Right ventricle myocardium inferior (tissue), 1 donor: ENCODE measurements at places on chromosomes 2 and 18.

DNA sequence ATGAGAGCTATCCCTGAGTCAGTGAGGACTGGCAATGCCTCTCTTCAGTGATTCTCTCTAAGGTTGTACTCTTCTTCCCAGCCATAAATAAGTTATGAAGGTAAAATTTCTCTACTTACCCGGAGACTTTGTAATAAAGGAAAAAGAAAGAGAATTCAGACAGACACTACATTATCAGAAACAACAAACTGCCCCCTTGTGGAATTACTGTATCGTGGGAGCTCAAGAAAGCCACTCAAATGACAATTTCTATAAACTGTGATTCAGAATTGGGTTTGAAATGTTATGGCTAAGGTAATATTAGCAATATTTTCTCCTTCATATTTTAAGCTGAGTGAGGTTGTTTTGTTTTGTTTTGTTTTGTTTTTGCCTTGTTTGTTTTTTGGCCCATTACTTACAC is 155.8 kb upstream of the TANK start:
- DNase-seq, result no peak

DNA sequence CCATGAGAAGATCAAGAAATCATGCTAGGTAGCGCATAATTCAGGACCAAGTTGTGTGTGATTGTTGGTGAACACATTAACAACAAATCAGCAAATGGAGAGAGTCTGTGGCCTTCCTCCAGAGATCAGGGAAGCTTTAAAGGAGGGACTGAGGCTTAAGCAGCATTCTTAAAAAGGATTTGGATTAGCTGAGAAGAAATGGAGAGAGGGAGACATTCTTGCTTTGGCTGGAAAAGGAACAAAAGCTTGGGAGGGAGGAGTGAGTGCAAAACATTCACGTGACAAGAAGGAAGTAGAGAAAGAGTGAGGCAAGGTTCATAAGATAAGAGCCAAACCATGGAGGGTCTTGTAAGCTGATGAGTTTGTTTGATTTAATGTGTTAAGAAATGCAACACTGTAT is 75.6 kb downstream of the SRD5A2 start:
- no peak for DNase-seq

GRCh38 chr18:13463526-13464210 is 245.1 kb downstream of the LDLRAD4 start:
- no peak for DNase-seq

DNA sequence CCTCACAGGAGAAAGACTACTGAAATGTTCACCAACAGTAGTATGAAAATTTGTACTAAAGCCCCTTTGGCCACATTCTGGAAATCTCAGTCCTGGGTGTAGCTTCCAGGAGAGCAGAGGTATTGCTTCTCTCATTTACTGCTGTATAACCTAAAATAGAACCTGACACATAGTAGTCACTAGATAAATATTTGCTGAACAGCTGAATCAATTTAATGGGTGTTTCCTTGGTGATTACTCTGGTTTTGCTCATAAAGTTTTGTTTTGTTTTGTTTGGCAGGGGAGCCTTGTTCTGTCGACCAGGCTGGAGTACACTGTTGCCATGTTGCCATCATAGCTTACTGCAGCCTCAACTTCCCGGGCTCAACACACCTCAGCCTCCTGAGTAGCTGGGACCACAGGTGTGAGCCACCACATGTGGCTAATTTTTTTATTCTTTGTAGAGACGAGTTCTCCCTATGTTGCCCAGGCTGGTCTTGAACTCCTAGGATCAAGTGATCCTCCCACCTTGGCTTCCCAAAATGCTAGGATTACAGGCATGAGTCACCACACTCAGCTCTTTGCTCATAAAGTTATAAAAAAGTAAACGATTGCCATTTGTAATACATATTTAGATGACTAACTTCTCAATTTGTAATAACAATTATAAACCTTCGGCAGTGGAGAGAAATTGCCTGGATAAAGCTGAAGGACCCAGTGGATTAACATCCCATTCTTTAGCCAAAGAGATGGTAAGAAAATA is 11.5 kb upstream of the PARD3B start:
- DNase-seq, result no peak

- DNase-seq, result no peak
Measured at GRCh38 chr2:168515502-168515901, 59.4 kb downstream of the CERS6 start.

GRCh38 chr2:8116661-8117060 is 565.2 kb upstream of the ID2 start:
- no peak for DNase-seq

GRCh38 chr2:222017252-222017850 is 281.4 kb downstream of the PAX3 start:
- DNase-seq, result no peak

GRCh38 chr18:39305766-39306165 is 1740.2 kb upstream of the CELF4 start:
- no peak for DNase-seq

DNA sequence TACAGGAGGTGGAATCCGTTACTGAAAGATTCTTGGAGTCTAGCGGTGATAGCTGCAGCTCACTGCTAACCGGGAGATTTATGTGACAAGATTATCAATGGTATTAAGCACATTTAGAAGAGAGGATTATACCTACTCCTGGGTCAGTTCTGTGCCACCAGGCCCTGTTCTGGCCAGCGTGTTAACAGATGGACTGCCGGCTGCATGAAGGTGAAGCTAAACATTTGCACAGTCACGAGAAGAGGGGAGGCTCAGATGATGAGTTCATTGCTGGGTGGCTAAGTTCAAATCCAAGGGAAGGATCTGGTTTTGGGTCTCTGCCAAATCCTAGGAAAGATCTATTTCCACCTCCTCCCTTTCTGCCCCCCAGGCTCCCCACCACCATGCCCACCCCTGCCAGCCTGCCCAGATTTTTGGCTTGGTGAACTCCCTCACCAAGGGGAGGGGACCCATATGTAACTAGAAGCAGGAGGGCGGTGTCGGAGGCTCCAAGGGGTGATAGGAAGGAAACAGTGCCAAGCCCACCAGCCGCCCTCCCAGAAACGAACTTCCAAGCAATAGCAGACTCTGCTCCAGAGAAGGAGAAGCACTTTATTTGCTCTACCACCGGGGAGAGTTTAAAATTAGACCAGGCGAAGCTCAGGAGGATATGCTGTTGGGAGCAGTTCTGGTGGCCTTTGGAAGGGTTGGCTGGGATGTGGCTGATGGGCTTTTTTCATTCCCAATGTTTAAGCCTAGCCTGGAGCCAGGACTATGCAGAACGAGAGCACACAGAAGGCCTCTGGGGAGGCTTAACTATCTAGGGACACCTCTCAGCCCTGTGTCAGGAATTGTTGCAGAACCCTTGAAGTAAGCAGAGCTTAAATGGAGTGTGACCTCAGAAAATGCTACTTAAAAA is 200.5 kb downstream of the KLHL29 start:
- DNase-seq, result no peak

DNA sequence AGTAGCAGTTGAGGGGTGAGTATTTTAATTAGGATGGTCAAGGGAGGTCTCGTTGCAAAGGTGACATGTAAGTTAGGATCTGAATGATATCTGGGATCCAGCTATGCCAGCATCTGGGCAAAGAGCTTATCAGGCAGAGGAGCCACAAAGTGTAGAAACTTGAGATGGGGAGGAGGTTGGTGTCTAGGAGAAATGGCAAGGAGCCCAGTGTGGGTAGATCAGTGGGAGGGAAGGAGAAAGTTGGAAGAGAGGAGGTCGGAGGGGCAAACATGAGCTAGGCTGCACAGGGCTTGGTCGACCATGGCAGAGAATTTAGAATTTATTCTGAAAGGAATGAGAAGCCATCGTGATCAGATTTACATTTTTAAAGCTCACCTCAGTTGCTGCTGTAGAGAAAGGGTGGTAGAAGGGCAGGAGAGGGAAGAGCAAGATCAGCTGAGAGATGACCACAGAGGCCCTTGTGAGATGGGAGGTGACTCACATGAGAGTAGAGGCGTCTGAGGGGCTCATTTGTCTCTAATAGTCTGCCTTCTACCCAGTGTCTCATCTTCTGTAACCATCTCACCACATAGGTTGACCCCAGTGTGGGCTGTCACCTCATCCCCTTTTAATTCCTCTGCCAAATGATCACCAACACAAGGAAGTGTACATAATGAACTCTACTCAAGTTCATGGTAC is 170.0 kb downstream of the ETAA1 start:
- DNase-seq, result no peak

DNA sequence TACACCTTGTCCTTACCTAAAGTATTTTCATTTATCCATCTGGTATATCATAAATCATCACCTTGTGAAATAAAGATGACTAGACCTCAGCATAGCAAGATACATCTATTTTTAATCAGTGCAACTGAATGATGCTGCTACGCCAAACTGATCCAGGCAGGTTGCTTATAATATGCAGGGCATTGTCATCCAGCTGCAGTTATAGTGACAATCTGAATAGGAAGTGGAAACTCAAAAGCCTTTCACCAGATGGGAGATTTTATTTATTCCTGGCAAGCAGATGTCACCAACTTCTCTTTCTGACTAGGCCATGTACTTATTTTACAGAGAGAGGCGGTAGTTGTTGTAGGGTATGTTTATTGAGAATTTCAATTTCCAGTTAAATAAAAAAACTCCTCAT is 747.3 kb downstream of the ADCYAP1 start:
- no peak for DNase-seq

GRCh38 chr18:79884294-79884962 is 67.0 kb downstream of the SLC66A2 start:
- DNase-seq, result peak; percentile 35

- no peak for DNase-seq
Measured at GRCh38 chr2:181924336-181924735, 32.8 kb downstream of the ITPRID2 start.

DNA sequence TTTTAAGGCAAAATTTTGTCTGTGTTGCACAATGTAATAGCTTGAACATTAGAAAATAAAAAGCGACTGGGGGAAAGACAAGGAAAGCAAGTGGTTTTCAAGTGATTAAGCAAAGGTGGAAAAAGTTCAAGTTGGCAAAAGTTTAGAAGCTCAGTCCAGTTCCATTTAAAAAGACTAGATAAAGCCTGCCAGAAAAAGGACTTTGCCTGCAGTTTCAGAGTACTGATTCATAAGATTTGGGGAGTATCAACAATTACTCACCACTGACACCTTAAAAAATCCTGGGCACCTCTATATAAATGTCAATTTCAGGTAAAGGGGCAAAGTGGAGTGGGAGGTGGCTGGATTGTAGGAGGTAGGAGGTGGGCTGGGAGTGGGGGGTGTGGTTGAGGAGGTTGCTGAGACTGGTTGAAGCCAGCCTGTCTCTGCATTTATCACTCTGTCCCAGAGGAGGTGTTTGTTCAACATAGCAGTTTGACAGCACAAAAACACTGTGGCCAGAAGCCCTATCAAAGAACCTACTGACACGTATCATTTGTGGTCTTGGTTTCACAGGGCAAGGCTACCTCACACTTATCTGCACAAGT is 14.6 kb downstream of the ZEB2 start:
- no peak for DNase-seq

GRCh38 chr18:36352384-36352783 is 54.9 kb downstream of the FHOD3 start:
- no peak for DNase-seq

- no peak for DNase-seq
Measured at GRCh38 chr18:77218642-77219041, 31.0 kb upstream of the GALR1 start.

DNA sequence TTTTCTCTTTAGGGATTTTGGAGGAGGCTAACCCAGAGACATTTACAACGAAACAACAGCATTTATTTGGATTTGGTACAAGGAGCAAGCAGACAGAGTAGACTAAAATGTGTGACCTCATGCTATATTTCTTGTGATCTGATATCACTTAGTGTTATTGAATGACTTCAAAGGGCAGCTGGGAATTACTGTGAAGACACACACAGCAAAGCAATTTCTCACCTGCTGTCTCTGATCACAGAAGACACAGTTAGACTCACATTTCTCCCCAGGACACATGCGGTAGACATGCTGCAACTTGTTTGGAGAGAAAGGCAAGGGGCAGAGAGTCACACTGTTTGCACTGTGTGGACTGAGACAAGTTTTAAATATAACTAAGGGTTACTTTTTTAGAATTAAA is 67.5 kb downstream of the LTBP1 start:
- no peak for DNase-seq

DNA sequence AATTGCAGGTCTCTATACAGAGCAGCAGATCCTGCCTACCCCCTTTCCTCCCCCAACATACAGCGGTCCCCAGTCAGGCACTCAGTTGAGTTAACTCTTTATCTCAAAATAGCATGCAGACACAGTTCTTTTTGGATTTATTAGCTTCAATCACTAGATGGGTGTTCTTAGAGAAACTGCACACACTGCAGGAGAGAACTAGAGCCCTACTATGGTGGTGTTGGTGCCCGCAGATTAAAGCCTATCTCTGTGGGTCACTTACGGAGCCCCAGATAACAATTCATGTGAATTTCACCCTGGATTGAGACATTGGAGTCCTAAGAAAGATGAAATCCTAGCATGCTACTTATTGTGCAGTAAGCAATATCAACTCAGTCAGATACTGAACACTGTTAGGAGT is 11.9 kb downstream of the ADD2 start:
- no peak for DNase-seq

- no peak for DNase-seq
Measured at GRCh38 chr2:200104015-200104414, 148.6 kb downstream of the MAIP1 start.

GRCh38 chr2:38700881-38701458 is 35.1 kb downstream of the GALM start:
- DNase-seq, result no peak

DNA sequence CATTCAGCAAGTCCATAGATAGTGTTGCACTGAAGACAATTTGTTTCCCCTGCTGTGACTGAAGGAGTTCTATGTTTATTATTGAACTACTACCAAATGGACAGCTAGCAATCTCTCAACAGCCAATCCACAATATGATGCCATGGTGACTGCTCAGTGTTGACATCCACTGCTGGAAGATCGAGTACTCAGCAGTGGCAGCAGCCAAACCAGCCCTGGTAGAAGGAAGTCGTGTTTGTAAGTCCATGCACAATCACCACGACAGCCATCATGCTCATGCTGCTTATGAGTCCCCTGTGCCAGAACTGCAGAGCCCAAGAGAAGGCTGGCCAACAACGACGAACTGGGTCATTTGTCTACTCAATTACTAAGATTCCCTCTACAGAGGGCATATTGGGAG is 66.4 kb downstream of the OSR1 start:
- no peak for DNase-seq

DNA sequence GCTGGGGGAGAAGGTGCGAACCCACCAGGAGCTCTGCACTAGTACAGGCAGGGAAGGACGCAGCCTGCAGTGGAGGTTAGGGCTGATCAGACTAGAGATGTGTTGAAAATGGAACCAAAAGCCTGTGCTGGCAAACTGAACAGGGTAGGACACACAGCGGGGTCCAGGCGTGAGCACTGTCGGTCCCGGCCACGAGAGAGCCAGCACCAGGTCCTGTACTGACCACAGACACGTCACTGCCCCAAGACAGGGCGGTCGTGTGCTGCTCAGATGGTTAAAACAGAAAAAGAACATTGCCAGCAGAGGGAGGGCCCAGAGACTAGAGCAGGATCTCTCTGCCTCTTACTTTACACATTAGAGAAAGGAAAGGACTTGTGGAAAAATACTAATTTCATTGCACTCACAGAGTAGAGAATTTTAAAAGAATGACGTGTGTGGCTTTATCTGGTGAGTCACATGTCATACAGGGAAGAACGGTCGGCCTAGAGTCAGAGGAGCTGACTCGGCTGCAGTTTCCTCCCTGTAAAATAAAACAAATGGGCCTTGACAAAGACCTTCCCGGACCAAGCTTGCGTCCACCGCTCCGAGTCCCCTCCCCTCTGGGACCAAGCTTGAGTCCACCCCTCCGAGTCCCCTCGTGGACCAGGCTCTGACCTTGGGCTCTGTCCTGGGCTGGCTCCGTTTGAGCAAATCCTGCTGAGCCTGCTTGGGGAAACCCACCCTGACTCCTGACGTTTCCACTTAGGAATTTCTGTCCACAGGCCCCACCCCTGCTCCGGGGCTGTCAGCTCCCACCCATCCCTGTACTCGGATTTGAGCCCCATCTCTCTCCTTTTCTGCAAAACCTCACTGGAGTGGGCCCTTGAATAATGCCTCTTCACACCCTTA is 16.7 kb upstream of the ADI1 start:
- DNase-seq, result peak; percentile 78
